ENCODE measurements at places on chromosomes 4 and X.

DNA sequence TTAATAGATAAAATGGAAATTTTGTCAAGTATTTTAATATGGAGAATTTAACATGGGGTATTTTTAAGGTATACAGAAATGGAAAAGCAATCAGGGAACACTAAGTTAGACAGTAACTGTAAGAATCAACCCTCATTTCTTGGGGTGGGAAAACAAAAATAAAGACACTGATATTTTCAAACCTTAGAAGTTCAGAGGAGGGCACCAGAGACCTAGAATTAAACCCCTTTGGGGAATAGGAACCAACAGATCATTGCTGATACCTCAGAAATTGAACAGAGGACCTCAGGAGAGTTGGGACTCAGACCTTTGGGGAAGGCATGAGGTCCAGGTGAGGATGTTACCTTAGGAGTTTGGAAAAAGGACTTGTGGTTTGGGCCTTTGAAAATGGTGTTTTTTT lies 435.6 kb downstream of the TMA16 start:
- no peak for DNase-seq

DNA sequence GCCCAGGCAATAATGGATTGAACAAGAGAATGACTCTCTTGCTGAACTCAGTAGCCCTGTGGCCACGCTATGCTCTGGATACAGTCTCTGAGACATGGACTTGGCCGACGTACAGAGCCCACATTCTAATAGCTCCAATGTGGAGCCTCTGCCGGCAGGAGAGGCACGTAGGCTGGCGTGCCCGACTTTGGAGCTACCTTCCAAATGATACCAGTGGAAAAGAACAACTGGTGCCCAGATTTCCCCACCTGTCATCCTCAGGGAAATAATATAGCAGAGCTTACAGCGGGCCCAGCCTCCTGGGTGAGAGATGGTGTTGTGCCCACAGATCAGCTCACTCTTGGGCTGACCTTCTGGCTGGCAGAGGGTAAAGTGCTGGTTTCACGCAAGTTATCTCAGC lies 10.6 kb downstream of the NDP start:
- no peak for DNase-seq

GRCh38 chrX:154531626-154532025 lies 15.0 kb downstream of the G6PD start:
- no peak for DNase-seq

DNA sequence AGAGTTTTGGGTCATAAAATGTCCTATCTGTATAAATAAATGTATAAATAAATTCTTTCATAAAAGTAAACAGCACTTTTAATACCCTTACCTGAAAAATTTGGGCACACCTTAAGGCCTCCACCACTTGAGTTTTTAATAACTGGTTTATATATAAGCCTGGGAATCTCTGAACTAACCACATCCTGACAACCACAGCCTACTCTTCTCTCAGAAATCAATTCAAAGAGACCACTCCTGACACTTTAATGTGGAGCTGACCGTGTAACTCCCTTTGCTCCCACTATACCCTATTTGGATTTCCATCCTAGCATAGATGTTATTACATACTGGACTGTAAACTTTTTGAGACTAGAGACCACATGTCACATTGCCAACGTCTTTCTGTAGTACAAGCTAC lies 3.5 kb downstream of the FBXL5 start:
- no peak for DNase-seq

DNA sequence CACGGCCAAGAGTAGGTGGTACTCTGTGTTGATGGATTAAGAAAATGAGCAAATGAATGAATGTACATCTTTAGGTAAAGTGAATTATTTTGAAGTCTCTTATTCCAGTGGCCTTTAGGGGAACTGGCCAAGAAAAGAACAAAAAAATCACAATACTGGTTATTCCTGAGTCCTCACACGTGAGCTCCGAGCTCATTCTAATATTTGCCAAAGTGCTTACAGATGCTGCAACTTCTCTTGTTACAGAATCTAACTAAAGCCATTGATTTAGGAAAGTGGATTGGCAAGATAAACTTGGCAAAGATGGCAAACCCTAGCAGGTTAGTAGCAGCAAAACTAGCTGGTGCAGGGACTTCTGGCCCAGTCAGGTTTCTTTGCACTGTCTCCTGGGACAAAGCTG lies 37.6 kb downstream of the IDS start:
- no peak for DNase-seq

DNA sequence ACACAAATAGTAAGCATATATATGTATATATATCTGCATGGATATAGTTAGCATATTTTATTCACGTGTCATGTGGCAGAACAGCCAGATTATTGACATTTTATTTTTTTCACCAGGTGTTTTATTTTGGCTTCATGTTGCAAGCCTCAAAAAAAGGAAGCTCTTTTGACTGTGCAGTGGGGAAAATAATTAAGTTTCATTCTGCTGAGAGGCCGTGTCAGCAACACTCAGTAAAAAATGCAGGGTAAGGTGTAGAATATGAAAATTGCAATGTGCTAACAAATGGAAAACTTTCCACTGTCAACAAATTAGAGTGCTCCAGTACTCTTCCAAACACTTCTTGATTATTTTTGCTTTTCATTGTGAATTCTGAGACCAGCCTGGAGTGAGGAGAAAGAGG lies 511.5 kb downstream of the GLUD2 start:
- DNase-seq = no peak

- no peak for DNase-seq
Measured at GRCh38 chr4:41176340-41176739, 38.0 kb downstream of the APBB2 start.

GRCh38 chr4:184265546-184266351 lies 48.1 kb upstream of the ENPP6 start:
- no peak for DNase-seq

- DNase-seq = no peak
Measured at GRCh38 chr4:161823450-161823849, 340.4 kb downstream of the FSTL5 start.

GRCh38 chr4:155599596-155599995 lies 67.1 kb upstream of the GUCY1A1 start:
- no peak for DNase-seq

GRCh38 chr4:4356106-4357041 lies 30.5 kb upstream of the NSG1 start:
- DNase-seq = no peak

DNA sequence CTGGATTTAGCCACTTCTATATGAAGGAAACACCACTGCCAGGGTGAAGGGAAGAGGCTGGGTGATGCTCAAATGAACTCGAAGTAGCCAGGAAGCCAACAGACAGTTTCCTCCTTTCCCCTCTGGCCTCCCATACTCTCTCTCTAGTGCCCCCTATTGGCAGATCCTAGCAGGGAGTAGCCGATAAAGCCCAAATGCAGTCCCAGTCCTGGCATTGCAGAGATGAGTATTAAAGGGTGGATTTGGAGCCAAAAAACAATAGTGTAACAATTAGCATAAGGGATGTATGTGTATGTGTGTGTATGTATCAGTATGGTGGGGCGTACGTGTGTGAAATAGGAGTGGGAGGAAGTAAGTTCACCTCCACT lies 213.8 kb upstream of the LDB2 start:
- no peak for DNase-seq

DNA sequence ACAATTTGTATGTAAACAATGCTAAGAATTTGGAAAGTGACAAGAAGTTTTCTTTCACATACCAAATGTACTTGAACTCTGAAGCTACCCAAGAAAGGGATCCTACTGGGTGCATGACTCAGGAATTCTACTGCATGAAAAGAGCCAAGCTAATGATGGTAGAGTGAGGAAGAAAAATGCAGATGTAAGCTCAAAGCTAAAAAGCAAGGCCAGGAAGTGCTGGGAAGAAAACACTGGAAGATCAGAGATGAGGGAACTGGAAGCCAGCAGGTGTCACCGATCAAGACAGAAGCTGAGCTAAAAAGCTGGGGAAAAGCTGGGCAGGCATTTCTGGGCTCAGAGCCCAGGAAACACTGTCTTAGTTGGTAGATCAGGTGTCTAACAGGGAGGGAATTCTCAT lies 449.1 kb downstream of the NKX6-1 start:
- DNase-seq = no peak

DNA sequence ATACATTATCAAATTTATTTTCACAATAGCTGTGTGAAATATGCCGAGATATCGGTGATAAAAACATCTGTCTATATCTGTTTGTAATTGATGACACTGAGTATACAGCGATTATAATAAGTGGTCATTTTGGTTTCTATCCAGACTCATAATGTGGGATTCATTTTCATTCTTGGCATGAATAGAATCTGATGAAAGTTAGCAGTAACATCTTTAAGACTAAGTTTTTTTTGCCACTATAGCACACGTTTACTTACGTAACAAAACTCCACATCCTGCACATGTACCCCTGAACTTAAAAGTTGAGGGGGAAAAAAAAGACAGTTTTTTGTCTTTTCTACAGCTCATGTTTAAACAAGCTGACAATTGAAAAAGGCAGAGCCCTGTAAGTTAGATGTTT lies 86.4 kb downstream of the PPA2 start:
- no peak for DNase-seq

DNA sequence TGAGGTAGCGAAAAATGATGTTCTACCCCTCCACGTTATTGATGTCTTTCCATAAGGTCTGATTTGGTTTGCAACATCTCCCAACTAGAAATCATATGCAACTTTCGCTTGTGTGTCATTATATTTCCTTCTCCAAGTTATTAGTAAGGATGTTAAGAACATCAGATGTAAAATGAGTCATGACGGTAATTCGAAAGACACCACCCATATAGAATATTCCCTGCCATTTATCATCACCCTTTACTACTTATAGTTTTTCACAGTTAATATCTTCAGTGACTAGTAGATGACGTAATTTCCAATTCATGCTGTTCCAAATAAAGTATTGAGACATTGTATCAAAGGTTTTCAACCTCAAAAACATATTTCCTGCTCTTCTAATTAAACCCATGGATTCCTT lies 146.7 kb upstream of the MAP3K15 start:
- no peak for DNase-seq

Data from suprapubic skin (tissue), 4 donors.